ENCODE measurements at places on chromosomes 1 and 21. TPM values are rescaled to one million over a fixed set of nuclear protein-coding genes. Genes with fewer than 3 reads are reported as not detected.

- no peak for DNase-seq
- no peaks in the 10 kb centered on the region for H3K27me3 ChIP-seq
- no peaks in the 10 kb centered on the region for H3K4me1 ChIP-seq
- no peak overlapping the region for H3K4me3 ChIP-seq
- H3K36me3 ChIP-seq, result no peaks in the 10 kb centered on the region
Measured at GRCh38 chr1:200714504-200715187, 24.0 kb upstream of the CAMSAP2 start.

DNA sequence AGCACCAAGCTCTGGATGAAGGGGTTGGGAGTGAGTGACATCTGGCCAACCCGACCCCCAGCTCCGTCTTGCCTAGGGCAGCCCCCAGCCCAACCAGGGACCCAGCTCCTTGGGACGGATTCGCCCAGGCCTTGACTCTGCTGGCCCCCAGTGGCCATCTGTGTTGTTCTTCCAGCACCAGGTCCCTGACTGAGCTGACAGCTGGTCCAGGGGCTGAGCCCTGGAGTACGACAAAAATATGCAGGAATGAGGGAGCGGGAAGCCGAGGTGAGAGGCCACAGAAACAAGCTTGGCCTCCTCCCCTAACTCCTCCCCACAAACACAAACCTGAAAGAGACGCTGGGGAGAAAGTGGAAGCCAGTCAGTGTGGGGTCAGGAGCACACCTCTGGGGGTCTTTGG, 55.0 kb upstream of the PAX7 start:
- no peak overlapping the region for H3K27ac ChIP-seq
- H3K36me3 ChIP-seq, result no peaks in the 10 kb centered on the region
- H3K4me1 ChIP-seq, result no peaks in the 10 kb centered on the region
- H3K27me3 ChIP-seq, result peaks cover 2% of the 10 kb centered on the region

DNA sequence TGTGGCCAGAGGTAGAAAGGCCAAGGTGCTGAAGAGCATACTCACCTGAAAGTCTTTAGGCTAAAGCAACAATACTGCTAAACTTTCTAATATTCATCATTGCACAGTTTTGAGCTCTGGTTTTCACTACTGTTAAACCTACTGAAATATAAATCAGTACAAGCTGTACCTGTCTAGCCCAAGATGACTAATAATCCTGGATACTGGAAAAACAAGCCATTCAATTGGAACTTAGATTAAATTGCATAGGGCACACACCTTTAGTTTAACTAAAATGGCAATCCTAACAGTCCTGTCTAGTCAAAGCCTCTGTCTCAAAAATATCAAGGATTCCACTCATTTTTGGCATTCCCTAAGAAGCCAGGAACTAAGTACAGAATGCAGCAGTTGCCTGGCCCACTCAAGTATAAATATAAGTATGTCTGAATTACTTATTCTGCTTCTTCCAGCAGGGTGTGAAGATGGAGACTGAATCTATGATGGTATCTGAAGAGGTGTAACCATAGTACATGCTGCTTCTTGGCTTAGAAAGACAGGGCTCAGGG, 3.1 kb downstream of the CHML start:
- H3K4me1 ChIP-seq, result no peaks in the 10 kb centered on the region
- H3K36me3 ChIP-seq, result no peaks in the 10 kb centered on the region
- H3K27ac ChIP-seq, result no peak overlapping the region
- DNase-seq, result no peak
- no peak overlapping the region for H3K4me3 ChIP-seq

- no peaks in the 10 kb centered on the region for H3K4me1 ChIP-seq
- no peaks in the 10 kb centered on the region for H3K36me3 ChIP-seq
- peaks cover 4% of the 10 kb centered on the region for H3K27me3 ChIP-seq
- no peak overlapping the region for H3K27ac ChIP-seq
Measured at GRCh38 chr1:26154750-26155149, 4.1 kb upstream of the FAM110D start.

- H3K4me3 ChIP-seq, result peak overlapping the region; percentile 68
- H3K36me3 ChIP-seq, result no peaks in the 10 kb centered on the region
- H3K27ac ChIP-seq, result peak overlapping the region; percentile 85
- no peak for DNase-seq
Measured at GRCh38 chr1:43992232-43992995, 1.0 kb downstream of the CCDC24 start.

DNA sequence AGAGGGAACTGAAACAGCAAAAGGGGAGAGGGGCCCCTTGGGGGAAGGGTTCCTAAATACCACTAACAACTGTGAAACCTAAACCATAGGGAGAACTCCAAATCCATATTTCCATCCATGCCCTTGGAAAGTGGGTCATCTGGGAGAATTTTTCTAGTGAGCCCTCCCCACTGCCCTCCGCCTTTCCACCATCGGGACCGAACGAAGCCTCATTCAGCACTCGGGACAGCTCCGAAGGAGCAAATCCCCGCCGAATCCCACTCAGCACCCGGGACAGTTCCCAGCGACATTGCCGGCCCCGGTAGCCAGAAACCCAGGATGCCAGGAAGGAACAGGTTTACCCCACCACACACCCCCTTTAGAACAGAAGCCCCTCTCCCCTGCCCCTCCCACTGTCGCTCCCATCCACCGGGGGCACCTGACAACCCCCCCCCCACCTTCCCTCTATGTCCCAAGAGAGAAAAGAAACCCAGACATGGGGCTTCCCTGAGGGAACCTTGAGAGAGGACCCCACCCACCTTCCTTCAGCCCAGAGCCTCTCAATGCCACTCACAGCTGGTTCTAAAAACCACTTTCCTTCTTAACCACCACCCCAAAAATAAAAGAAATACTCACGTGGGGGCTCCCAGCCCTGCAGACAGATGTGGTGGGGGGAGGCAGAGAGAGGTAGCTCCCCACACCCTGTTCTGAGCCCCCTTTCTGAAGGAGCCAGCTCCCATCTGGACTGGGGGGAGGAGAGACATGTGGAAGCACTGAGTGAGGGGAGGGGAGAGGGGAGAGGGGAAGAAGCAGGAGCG, 4.5 kb downstream of the DLGAP3 start:
- DNase-seq, result peak; percentile 25
- H3K36me3 ChIP-seq, result no peaks in the 10 kb centered on the region
- no peak overlapping the region for H3K27ac ChIP-seq
- no peak overlapping the region for H3K4me3 ChIP-seq
- peaks cover 6% of the 10 kb centered on the region for H3K4me1 ChIP-seq

The PHLDA3 gene
- 73.9 TPM for total RNA-seq

The RAD54L gene
- total RNA-seq, result 8.2 TPM

The IPO9 gene
- 18.9 TPM for total RNA-seq

The TMCC2 gene
- total RNA-seq, result 10.6 TPM

The AGT gene
- total RNA-seq, result 12.0 TPM

The KCNT2 gene
- 1.9 TPM for total RNA-seq

The OR2L3 gene
- total RNA-seq, result 0.41 TPM
